ENCODE measurements at places on chromosomes 6 and 20.

GRCh38 chr6:48486876-48487275 is 375.9 kb upstream of the PTCHD4 start:
- DNase-seq = no peak

DNA sequence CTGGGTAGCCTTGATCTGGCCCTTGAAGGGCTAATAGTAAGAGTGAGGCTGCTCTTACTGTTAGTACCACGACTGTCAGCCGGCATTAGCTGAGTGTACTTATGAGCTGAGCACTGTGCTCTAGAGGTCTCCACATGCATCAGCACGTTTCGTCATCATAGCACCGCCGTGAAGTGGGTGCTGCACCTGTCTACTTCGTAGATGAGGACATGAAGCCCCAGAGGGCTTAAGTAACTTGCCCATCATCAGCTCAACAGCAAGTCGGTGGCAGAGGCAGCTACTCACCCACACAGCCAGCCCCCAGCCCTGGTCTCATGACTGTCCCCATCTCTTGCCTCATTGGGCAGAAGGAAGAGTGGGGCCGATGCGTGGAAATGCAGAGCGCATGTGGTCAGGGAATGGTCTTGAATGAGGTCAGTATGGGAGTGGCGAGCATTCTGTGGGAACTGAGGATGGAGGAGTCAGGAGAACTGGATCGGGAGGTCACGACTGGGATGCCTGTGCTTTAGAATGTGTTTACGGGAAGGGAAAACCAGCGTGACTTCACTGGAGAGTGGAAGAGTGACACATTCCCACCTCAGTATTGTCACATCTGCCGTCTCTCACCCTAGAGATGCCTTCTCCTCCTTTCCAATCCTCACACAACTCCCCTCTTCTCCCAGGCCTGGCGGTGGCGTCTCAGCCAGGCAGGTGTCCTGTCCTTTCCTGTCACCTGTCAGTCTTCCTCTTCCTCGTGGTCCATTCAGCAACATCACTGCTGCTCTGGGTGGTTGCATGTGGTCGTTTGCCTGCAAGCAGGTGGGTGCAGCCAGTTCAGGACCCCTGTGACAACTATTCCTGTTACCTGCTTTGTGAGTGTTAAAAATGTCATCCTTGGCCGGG is 6.0 kb downstream of the SYTL3 start:
- DNase-seq = no peak

- no peak for DNase-seq
Measured at GRCh38 chr20:19493794-19494495, 264.1 kb upstream of the RIN2 start.

GRCh38 chr6:142870787-142871415 is 74.1 kb downstream of the HIVEP2 start:
- no peak for DNase-seq

DNA sequence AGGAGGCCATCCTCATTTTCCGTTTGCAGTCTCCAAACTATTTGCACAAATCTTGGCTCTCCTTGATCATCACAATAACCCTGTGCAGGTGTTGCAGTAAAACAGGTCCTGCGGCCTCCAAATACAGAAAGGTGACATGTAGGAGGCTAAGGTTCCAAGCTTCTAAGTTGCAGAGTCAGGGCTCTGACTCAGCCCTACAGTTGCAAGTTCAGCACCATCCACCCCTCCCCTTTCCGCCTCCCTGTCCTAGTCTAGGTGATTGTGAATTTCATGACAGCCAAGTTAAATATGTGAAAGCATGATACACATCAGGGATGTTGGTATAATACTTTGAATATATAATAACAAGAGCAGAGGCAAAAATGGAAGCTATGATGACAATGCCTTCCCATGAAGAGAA is 317.3 kb upstream of the CDH4 start:
- DNase-seq = no peak

- DNase-seq = no peak
Measured at GRCh38 chr6:17007749-17008148, 94.1 kb upstream of the STMND1 start.

- peak; percentile 63 for DNase-seq
Measured at GRCh38 chr6:56955171-56956155, 556 bp downstream of the BEND6 start.

DNA sequence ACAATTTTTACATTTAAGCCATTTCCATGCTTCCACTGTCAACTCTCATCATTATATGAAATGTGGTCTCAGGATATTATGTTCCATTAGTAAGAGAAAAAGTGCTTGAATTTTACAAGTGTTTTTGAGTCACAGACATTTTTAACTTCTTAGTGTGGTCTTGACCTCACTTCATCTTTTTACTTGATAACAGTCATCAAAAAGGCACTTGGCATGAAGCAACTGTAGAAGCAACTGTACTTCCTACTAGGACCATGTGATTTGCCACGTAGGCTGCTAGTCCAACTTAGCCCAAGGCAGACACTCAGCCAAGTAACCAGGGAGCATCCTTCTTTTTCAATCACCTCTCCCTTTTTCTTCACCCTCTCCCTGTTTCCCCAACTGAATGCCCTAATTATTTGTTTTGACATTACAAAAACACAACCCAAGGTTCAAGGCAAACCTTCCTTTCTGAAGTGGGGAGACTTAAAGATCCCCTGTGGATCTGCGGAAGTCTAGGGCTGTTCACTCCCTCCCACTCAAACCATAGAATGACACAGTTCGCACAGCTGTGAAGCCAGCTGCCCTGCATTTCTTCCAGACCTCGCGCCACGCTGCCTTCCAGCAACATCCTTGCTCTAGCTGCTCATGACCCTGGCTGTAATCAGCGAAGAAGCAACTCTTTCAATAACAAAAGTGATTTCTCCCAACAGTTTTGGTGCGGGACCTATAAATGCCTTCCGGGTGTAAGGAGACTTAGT is 45.0 kb downstream of the PHACTR1 start:
- DNase-seq = peak; percentile 87

DNA sequence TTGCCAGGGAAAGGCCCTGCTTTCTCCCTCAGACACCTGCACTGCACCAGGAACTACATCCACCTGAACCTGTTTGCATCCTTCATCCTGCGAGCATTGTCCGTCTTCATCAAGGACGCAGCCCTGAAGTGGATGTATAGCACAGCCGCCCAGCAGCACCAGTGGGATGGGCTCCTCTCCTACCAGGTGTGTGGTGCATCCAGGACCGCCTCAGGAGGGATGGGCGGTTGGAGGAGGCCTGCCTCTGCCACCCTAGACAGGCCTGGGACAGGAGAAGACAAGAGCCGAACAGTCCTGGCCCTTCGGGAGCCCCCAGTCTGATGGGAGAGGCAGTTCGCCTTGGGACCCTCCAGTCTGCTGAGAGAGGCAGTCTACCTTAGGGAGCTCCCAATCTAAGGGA is 24.2 kb downstream of the GLP1R start:
- DNase-seq = no peak

- DNase-seq = no peak
Measured at GRCh38 chr6:31304683-31305082, 32.8 kb upstream of the HLA-C start.

DNA sequence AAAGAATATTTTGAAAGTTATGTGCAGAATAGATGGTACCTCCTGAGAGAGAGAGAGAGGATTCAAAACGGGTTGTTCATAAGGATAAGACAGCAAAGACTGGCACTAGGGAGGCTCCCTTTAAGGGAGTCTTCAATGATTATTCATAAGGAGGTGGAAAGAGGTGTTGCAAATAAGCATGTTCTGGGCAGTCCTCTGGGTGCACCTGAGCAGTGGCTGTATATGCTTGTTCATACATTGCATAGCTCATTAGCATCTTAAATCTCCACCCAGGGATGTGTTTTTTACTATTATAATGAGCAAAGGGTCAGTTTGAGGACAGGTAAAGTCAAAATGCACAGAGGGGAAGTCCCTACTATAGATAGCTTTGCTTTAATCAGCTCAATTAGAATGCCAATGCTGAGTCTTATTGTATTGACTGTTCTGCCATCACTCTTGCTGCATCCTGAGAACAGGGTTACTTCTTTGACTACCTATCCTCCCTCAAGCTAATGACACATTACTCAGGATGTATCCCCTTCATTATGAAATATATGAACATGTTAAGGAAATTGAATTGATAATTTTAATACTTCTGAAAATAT is 10.0 kb upstream of the SIRPG start:
- no peak for DNase-seq

- DNase-seq = no peak
Measured at GRCh38 chr6:148771896-148772554, 25.2 kb downstream of the UST start.

DNA sequence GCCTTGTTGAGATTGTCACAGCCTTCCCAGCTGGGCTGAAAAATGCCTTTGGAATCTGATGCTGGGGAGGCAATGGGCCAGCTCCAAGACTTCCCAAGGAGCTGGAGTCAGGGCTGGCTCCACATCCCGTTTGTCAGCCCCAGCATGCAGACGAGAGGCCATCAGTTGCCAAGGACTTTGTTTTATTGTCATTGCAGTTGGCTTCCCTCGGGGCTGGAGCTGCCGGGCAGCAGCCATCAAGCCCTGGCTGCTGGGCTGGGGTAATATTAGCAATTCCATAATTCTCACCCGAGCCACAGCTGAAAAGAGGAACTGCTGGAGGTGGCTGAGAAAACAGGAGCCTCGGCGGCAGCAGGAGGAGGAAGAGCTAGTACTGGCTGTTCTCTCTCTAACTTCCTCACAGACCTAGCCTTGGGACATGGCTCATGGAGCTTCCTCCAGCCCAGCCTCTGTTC is 182.5 kb downstream of the CDC5L start:
- peak; percentile 24 for DNase-seq

- no peak for DNase-seq
Measured at GRCh38 chr6:106705156-106705555, 75.8 kb downstream of the QRSL1 start.

DNA sequence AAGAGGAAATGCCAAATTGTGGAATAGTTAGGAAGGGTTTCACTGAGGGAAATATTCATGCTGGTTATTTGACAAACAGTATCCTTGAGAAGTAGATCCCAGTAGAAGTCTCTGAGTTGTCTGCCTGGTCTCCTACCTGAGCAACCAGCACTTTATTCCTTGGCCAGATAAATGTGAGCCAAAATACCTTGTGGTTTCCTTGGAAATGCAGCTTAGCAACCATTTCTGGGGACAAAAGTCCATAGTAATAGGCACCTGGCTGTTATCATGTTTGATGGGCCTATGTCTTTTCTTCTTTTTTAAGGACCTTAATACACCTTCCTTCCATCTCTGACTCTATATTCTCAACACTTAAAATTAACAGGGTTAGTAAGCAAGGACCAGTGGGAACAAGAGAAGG is 217.1 kb upstream of the MARCKS start:
- DNase-seq = no peak

DNA sequence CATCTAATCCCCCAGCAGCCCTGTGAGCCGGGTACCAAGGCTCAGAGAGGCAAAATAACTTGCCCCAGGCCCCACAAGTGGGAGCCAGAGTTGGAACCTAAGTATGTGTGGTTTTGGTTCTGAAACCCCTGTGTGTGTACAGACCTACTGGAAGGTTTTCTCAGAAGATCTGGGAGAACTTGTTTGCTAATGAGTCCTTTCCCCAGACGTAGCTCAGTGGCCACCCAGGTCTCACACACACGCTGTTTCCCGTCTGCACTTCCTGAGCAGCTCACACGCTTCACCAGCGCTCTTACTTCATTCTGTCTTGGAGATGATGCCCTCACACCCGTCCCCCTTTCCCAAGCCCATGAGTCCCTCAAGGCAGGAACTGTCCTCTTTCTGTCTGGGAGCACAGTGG is 8.2 kb downstream of the CCN5 start:
- DNase-seq = no peak

GRCh38 chr6:72040111-72040510 is 153.8 kb downstream of the RIMS1 start:
- no peak for DNase-seq

- no peak for DNase-seq
Measured at GRCh38 chr6:45480752-45481415, 103.2 kb upstream of the SUPT3H start.

GRCh38 chr20:44967207-44967807 is 995 bp downstream of the STK4 start:
- DNase-seq = no peak

- no peak for DNase-seq
Measured at GRCh38 chr20:25073544-25073943, 8.4 kb downstream of the VSX1 start.

- DNase-seq = no peak
Measured at GRCh38 chr6:324116-324728, 31.9 kb downstream of the DUSP22 start.

DNA sequence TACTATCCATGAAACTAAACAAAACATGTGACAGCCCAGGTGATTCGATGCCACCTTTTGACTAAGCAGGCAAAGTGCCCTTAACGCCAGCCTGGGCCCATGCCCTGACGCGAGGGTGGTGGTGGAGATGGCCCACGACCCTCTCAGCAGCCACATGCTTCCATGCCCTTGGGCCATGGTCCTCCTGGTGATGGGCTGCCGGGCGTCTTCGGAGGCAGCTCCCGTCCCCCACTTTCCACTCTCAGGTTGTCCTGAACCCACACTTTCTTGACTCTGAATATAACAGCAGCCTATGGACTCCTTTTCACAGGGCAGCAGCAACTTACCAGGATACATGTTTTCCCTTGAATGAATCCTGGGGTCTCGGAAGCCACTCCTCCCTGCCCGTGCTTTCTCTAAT is 33.6 kb downstream of the TMEM242 start:
- DNase-seq = no peak

All from AG09309 (cell line).